ENCODE measurements at places on chromosomes 13 and 19.

DNA sequence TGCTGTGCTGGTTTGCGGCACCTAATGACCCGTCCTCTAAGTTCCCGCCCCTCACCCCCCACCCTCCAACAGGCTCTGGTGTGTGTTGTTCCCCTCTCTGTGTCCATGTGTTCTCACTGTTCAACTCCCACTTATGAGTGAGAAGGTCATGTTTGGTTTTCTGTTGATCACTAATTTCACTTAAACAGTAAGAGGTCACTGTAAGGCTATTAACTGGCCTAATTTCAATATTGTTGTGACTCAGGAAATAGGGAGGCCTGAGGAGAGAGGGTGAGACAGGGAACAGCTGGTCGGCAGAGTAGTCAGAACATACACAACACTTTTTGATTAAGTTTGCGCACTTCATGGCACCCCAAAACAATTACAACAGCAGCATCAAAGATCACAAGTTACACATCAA is 15.6 kb downstream of the TUBGCP3 start:
- DNase-seq, result no peak

- no peak for DNase-seq
These were observed 29.9 kb downstream of the LAIR2 start for GRCh38 chr19:54532528-54532927.

DNA sequence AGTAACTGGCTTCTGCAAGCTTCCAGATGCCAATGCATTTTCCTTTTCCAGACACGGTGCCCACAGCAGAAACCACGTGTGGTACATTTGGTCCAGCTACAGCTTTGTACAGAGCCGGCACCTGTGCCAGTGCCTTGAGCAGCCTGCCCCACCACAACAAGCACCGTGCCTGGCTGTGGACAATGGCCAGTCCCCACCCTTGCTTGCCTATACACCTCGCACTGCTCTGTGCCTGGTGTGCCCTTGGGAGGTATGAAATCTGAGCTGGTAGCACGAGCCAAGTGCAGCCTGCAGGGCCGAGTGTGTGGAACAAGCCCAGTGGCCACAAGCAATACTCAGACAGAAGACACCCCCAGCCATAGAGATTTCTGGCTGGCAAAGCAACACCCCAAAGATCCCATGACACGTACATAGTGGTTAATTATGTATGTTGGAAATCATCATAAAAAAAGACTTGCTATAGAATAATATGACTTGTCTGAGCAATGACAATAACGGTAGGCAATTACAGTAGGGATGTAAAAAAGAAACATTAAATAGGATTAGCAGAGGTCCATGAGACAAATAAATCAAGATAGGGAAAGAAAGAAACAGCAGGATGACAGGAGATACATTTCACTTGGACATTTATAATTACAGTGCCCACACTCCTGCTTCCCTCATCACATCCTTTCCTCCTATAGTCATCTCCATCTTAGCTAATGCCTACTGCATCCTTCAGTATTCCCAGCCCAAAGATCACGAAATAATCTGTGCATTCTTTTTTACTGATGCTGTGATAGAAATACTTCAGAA is 1399.5 kb downstream of the PCDH9 start:
- no peak for DNase-seq

DNA sequence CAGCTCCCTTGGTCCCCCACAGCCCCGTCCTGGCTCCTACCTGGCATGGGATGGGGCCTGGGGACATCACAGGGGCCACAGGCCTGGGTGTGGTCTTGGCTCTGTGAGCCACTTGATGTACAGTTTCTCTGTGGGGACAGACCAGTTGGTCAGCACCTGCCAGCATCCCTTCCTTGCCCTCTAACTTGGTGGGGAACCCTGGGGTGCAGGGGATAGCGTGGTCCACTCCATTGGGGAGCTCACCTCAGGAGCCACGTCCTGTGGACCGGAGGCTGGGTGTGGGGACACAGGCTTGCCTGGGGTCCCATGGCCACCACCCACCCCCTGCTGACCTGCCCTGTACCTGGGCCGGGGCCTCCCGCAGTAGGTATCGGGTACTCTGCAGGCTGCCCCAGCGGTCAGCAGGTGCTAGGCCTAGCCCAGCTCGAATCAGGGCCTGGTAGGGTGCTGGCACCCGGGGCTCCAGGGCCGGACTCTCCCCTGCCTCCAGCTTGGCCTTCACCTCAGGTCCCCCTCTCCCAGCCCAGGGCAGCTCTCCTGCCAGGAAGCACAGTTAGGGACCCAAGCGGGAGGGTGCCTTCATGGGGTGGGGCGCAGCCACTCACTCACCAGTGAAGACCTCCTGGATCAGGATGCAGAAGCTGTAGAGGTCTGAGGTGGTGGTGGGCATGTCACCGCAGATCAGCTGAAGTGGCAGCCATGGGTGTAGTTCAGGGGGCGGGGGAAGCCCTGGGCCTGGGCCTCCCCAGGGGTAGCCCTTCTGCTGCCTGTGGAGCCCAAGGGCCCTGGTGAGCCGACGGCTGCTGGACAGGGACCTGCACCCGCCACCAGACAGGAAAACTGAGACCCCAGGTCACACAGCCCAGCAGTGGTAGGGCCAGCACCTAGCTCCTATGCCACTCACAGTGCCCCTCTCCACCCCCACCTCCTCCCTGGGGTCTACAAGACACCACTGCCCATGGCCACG is 14.9 kb downstream of the ARHGAP33 start:
- no peak for DNase-seq

- no peak for DNase-seq
These were observed 47.9 kb downstream of the MICU2 start for GRCh38 chr13:21556051-21556450.

- DNase-seq, result no peak
These were observed 275.1 kb downstream of the SHISA2 start for GRCh38 chr13:25776722-25777121.

- DNase-seq, result no peak
These were observed 10.1 kb downstream of the LGALS7B start for GRCh38 chr19:38799104-38799503.

DNA sequence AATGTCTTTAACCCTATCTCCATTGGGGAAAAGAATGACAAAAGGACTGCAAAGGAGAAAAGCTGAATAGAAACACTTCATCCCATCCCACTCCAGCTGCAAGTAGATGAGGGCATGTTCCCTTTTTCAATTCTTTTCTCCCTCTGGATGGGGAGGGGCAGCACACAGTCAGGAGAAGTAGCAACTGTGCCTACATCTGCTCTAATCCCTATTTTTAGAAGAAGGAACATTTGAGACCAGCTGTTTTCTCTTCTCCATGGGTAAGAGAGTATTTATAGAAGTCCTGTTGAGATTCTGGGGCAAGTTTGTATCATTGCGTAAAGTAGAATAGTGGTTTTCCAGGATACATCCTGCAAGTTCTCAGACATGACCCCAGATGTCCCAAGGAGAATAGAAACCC is 9.3 kb upstream of the GTF3A start:
- no peak for DNase-seq

- no peak for DNase-seq
These were observed 208.0 kb downstream of the SPRY2 start for GRCh38 chr13:80132741-80133601.

DNA sequence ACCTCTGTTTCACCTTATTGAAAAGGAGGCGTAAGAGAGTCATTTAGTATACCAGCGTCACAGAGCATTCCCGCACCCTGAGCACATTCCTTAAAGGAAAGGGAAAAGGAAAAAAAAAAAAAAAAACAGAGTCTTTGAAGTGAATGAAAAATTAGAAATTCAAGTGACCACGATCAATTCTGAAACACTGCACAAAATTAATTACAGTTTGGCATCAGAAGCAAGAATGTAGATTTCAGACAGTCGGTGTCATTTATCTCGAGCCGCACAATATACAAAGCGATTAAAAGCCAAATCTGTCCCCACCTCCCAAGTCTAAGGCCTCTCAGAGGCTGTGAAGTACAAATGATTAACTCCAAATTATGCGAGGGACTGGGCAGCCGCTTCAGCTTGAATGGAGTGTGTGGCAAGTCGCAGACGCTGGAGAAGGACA is 173.7 kb upstream of the ZNF507 start:
- DNase-seq, result peak; percentile 19

DNA sequence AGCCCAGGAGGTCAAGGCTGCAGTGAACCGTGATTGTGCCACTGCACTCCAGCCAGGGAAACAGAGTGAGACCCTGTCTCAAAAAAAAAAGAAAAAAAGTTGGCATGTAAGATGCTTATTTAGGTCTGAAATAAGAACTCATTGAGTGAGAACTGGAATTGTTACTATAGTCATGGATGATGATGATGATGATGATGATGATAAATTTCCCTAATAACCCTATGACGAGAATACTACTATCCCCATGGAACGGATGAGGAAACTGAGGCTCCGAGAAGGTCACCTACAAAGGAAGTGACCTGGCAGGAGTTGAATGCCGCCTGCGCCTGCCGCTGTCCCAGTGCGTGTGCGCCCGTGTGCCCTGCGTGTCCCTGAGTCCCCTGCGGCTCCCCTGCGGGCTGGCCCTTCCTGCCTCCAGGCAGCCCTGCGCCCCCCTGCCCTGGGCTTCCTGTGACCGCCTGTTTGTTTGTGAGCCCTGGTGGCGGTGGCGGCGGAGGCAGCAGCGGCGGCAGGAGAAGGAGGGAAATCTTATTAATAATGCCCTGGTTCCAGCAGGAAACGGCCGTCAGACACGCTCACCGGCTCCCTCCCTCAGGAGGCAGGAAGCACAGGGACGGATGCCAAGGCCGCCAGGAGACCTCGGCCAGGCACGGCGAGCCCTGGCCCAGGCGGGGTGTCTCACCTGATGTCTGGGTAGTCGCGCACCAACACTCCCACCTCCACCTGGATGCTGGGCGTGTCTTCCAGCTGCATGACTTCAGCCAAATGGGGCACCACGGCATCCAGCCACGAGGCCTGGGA is 29.6 kb downstream of the EXOC3L2 start:
- no peak for DNase-seq

GRCh38 chr13:63636316-63636993 is 2220.8 kb upstream of the PCDH20 start:
- DNase-seq, result no peak

All from vagina (tissue), 2 donors.